ENCODE measurements at places on chromosomes 2 and 18.

DNA sequence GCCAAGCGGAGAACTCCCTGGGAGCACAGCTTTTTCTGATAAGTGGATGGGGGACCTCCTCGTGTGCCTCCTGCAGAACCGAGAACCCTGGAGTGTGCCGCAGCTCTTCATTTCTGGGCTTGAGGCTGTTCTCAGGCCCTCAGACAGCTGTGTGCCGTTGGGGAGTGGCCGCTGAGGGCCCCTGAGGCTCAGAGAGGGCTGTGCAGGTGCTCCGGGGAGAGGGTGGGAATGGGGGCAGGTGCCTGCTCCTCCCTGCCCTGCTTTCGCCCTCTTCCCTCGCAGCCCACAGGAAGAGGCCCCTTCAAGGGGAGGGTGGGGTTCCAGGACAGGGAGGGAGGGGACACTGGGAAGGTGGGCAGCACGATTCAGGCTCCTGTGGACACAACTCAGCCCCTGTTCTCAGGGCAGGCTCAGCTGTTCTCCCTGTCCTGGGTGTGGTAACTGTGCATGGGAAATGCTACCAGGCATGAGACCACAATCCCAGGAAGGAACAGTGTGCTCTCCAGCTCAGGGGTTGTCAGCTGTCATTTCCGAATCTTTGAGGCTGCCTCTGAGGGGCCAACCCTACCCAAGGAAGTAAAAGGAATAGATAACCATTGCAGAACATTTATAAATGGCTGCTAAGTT is 11.3 kb downstream of the LCT start:
- no peak for DNase-seq

DNA sequence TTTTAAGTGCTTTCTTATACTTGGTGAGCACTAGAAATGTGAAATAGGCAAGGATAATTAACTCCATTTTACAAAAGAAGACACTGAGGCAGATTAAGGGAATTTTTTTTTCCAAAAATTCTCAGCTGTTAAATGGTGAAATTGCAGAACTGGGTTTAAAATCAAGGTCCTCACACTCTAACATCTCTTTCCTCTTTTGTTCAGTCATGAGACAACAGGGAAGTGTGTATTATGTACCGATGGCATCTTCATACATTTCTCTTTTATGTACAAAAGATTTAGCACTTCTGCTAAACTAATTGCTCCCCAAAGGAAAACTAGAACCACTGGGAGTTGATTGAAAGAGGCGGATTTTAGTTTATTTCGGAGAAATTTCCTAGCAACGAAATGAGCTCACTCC is 203.0 kb downstream of the SETBP1 start:
- no peak for DNase-seq

DNA sequence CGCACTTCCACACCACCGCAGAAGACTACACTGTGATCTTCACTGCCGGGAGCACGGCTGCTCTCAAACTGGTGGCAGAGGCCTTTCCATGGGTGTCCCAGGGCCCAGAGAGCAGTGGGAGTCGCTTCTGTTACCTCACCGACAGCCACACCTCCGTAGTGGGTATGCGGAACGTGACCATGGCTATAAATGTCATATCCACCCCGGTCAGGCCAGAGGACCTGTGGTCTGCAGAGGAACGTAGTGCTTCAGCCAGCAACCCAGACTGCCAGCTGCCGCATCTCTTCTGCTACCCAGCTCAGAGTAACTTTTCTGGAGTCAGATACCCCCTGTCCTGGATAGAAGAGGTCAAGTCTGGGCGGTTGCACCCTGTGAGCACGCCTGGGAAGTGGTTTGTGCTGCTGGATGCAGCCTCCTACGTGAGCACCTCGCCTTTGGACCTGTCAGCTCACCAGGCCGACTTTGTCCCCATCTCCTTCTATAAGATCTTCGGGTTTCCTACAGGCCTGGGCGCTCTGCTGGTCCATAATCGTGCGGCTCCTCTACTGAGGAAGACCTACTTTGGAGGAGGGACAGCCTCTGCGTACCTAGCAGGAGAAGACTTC is 12.5 kb downstream of the MOCOS start:
- DNase-seq, result no peak

DNA sequence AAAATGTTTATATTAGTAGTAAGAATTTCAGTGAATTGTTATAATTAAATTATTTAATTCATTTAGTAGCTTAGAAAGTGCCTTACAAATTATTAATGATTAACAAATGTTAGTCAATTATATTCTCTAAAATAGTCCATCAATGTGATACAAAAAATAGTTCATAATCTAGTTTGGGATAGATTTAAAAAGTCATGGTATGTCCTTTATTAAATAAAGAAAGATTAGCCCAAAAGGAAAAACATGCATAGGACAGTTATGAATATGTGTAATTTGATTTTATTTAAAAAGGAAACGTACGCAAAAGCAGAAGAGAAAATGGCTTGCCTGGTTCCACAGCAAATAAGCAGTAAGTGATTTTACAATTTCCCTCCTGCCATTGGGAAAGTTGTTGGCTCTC is 768.5 kb downstream of the TRIB2 start:
- no peak for DNase-seq

GRCh38 chr2:170818036-170818751 is 1.5 kb downstream of the GAD1 start:
- DNase-seq, result no peak

DNA sequence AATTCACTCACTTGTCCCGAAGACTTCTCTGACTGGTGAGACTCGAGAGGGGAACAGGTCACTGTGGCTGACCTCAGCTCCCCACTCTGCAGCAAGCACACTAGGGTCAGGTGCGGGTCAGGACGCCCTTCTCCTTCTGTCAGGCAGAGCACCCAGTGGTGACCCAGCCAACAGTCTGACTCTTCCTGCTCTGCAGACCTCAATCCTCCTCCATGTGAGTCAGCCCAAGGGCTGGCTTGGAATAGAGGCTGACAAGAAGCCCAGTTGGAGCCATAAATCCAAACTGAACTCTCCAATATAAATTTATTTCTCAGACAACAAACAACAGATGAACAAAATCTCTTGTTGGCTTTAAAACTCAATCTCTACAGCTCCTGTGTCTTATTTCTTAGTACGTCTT is 253.1 kb downstream of the SH3BP4 start:
- no peak for DNase-seq

- no peak for DNase-seq
Observed at GRCh38 chr18:318791-319291, 51.0 kb upstream of the THOC1 start.

GRCh38 chr2:240602266-240603050 is 15.9 kb downstream of the CAPN10 start:
- DNase-seq, result no peak

DNA sequence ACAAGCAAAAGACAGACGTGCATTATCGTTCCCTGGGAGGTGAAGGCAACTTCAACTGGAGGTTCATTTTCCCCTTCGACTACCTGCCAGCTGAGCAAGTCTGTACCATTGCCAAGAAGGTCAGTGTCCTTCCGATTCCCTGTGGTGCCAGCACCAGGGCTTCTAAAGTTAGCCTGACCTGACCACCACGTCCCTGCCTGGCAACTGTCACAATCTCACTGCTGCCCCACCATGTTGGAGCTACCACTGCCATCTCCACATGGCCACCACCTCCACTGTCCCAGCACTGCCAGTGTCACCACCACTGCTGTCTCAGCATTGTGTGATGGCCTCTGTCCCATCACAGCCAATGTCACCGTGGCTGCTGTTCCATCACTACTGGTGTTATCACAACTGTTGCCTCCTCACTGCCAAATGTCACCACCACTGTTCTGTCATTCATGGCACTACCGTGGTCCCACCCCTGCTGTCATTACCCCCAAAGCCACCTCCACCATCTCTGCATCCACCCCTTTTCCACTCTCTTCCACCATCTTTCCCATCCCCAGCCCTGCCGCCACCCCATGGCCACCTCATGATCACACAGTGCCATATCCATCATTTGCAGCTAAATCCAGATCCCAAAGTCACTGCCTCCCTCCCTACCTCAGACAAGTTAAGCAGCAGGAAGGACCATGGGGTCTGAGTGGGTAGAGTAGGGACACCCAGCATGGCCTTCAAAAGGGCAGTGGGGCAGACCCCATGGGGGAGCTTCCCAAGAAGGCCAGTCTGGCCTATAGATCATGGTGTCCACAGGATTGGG is 216.5 kb downstream of the DYSF start:
- no peak for DNase-seq

GRCh38 chr2:153536115-153536514 is 57.6 kb upstream of the RPRM start:
- DNase-seq, result no peak

- DNase-seq, result no peak
Observed at GRCh38 chr2:143850084-143850483, 669.8 kb downstream of the ZEB2 start.

DNA sequence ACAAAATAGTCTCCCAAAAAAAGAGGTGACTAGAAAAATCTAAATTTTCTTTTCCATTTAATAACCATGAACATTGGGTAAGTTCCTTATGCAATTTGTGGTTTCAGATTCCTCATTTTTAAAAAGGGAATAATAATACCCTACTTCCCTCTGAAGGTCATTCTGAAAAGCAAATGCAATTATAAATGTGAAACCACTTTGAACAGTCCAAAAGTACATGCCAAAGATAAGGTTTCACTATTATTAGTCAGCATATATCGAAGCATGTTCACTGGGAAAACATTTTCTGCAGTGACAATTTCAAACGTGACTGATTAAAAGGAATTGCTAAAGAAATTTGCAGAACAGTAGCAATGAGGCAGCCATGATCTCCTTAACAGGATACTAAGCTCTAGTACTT is 100.1 kb upstream of the RNF152 start:
- no peak for DNase-seq

DNA sequence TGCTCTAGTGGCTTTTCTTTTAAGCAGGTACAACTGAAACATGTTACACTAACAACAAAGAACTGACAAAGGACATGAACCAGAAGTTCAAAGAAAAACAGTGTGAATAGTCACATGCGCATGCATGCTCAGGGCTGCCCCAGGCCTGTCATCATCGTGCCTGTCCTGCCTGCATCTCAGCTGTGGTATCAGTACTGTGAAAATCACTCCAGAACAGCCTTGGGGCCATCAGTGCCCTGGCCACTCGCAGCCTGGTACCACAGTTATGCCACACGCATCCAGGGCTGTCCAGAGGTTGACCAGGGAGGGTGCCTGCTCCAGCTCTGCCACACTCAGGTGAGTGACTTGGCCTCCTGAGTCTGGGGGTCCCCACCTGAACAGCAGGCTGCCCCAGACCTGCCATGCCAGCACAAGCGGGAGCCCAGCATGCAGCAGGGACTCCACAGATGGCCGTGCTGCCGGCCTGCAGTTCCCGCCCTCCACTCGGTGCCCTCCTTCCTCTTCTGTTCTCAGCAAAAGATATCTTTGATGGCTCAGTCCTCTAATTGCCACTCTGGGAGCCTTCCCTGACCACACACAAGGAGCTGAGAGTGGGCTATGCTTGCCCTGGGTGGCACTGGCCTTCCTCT is 12.3 kb downstream of the LIMS2 start:
- no peak for DNase-seq

GRCh38 chr2:8525236-8525581 is 156.6 kb upstream of the ID2 start:
- DNase-seq, result no peak

DNA sequence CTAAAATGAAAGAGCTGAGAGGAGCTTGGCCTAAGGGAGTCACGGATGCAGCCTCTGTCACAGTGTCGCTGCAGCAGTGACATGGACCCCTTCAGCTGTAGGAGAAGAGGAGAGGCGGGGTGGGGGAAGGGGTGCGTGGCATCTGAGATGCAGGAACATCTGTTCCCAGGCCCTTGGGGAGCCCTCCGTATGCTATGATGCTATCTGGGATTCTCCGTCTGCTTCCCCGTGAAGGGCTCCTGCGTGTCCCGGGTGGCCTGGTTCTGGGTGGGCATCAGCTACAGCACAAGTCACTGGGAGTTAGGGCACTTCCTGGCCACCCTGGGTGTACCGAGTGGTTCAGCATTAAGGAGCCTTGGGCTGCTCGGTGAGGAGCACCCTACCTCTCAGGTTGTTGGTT is 35.6 kb upstream of the B3GNT7 start:
- DNase-seq, result no peak

DNA sequence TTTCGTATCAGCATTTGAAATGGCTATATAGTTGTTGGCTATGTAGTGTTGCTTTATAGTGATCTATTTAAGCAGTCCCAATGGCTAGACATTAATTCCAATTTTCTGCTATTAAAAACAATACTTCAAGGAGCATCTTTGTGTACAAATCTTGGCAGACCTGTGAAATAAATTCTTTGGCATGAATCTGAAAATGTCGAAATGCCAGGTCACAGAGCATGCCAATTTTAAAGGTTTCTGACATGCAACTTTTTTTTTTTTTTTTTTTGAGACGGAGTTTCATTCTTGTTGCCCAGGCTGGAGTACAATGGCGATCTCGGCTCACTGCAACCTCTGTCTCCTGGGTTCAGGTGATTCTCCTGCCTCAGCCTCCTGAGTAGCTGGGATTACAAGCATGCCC is 26.8 kb upstream of the CABLES1 start:
- no peak for DNase-seq

DNA sequence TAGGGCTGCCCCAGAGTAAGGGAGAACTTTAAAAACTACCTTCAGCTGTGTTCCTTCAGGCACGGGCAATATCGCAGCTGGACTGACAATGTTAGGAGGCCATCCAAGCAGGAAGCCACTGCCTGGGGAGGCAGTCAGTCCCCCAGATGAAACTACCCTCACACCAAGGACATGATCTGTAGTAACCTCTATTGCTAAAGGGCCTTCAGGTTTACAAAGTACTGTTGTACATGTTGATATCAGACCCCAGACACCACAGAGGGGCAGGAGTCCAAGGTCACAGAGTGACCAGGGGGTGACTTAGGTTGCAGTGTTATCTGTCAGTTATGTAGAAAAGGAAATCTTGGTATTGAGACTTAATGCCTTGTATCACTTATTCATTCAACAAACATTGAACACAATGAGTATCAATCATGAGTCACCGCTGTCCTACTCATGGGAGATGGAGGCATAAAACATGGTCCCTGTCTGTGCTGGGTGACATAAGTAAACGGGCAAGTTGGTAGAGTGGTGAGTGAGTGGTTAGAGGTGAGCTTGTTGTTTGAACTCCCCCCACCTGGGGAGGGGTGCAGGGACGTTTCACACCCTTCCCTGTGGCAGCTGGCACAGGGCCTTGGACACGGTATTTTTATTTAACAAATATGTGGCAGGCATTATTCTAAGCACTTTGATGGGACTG is 7.1 kb downstream of the CABLES1 start:
- no peak for DNase-seq

DNA sequence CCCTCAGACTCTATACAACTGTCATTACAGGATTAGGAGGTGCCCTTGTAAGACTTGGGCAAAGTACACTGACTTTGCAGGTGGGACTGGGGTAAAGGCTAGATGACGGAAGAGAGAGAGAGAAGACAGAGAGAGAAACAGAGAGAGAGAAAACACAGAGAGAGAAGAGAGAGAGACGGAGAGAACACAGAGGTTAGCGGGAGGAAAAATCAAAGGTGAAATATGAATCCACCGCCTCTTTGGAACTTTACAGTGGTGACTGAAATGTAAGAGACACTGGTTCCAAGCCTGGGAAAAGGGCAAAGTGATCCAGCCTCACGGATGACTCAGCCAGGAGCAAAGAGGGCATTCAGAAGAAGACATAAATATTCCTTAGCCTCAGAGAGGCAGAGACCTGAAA is 25.1 kb upstream of the CAB39 start:
- no peak for DNase-seq
